MCF 10A (cell line): ENCODE measurements at places on chromosomes 4 and X.

- no peak for DNase-seq
These were observed 2.0 kb upstream of the FBXW7 start for GRCh38 chr4:152537881-152538280.

GRCh38 chr4:169084954-169085353 is 74.9 kb upstream of the CBR4 start:
- DNase-seq = no peak

DNA sequence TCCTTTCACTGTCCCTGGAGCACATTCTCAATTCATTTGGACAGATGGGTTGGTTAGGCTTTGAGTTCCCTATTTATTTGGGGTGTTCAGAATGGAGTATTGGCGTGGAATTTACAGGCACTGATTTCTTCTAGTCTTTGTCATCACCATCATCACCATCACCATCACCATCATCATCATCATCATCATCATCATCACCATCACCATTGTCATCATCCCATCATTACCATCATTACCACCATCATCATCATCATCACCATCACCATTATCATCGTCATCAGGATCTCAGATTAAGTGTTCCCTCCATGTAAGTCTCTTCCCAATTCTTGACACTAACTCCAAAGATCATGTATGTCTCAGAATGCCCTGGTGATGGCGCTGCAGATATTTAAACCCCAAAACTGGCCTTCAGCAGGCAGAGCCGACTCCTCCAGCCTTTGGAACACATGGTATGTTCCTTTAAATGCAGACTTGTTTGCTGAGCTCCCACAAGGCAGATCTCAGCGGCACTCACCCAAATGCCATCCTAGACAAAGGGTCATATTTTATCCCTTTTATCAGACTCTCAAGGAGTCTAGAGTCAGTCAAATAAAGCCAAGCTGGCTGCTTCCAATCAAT is 19.8 kb upstream of the FAM9A start:
- DNase-seq = no peak

DNA sequence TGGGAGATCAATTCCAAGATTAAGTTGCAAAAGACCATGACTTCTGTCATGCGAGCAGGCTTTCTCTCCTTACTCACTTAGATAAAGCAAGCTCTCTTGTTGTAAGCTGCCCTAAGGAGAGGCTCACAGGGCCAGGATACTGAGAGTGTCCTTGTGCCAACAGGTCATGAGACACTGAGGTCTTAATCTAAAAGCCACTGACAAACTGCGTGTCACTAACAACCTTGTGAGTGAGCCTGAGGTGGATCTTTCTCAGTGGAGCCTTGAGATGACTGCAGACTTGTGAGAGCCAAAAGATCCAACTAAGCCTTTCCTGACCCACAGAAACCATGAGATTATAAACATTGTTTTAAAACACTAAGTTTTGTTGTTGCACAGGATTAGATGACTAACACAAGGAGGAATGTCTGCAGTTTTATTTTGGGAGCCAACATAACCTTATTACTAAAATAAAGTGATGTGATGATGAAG is 170.5 kb downstream of the SLC39A8 start:
- peak; percentile 38 for DNase-seq

- DNase-seq = no peak
These were observed 176.5 kb downstream of the AR start for GRCh38 chrX:67720344-67720743.

GRCh38 chr4:159443975-159444374 is 341.1 kb downstream of the RAPGEF2 start:
- DNase-seq = no peak

DNA sequence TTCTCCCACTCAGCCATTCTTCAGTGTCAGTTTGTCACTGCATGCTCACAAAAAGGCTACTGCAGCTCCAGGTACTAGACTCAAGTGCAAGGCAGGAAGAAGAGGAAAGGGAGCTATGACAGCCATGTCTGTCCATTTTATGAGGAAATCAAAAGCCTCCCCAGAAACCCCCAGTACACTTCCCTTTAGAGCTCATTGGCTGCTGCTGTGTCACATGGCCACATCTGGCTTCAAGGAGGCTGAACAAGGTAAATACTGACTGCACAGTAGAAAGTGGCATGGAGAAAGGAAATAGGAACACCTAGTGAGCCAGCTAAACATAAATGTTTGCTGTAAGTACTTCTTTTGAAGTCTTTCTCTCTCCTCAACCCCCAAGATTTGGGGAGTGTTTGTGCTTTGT is 67.2 kb upstream of the FRAS1 start:
- peak; percentile 0 for DNase-seq

- no peak for DNase-seq
These were observed 2.8 kb upstream of the PARM1 start for GRCh38 chr4:74930162-74930561.

DNA sequence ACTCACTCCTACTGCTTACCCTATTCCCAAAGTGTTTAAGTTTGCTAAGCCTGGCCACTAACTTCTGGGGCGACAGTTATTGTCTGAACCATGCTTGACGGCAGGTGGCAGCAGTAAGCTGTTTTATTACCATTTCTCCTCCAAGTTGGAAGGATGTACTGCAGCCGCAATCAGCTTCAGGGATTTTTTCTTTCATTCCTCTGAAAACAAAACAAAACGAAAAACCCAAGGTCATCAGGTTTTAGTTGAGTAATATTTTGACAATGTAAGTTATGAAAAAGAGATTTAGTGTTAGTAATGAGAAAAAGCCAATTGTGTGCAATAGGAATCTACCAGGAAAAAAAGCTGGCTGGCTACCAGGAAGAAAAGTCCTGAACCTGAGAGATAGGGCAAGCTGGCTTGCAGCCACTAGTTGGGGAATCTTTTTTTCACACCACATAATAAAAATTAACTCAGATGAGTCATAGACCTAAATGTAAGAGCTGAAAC is 13.2 kb upstream of the RAB9B start:
- peak; percentile 75 for DNase-seq

GRCh38 chr4:83150653-83151330 is 36.3 kb upstream of the PLAC8 start:
- DNase-seq = peak; percentile 27
